ENCODE measurements at places on chromosomes 4 and X. TPM values are rescaled to one million over a fixed set of nuclear protein-coding genes. Genes with fewer than 3 reads are reported as not detected.

- H3K4me1 ChIP-seq = peaks cover 25% of the 10 kb centered on the region
- no peak for DNase-seq
- no peak overlapping the region for H3K27ac ChIP-seq
- no peaks in the 10 kb centered on the region for H3K36me3 ChIP-seq
- no peaks in the 10 kb centered on the region for H3K27me3 ChIP-seq
Observed at GRCh38 chr4:48343035-48343434, 1.7 kb downstream of the SLAIN2 start.

DNA sequence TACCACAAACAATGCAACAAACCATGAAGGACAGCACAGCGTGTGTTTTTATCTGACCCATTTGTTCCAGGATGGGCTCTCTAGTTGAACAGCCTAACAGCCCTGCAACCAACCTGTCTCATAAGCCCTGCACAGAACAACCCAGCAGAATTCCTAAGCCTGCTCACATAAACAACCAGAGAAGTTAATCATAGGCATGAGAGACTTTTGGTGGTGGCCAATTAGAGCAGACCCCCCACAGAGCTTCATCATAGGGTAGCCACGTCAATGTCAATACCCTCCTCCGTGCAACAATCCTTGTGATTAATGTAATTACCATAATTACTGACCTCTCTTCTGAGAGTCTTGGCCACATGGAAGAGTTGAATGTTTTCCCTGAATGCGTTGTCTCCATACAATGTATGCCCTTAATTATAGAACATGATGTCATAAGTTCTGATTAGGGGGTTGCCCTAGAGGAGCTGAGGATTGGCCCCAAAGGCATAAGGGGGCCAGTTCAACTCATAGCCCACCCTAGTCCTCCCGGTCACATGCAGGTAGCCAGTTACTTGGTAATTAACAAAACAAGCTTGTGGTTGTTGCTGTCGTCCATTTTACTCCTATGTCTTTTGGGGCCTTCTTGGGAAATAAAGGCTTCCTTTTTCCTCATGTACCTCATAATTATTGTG, 92.7 kb downstream of the SYNPO2 start:
- no peaks in the 10 kb centered on the region for H3K36me3 ChIP-seq
- no peak for DNase-seq
- peaks cover 18% of the 10 kb centered on the region for H3K4me1 ChIP-seq
- H3K4me3 ChIP-seq = no peak overlapping the region

GSPT2 gene
- total RNA-seq = 25.0 TPM

GRCh38 chrX:47214435-47215077, 3.9 kb upstream of the CDK16 start:
- H3K27ac ChIP-seq = no peak overlapping the region
- no peaks in the 10 kb centered on the region for H3K27me3 ChIP-seq
- H3K4me1 ChIP-seq = peaks cover 6% of the 10 kb centered on the region
- no peaks in the 10 kb centered on the region for H3K36me3 ChIP-seq

- no peak overlapping the region for H3K4me3 ChIP-seq
- no peak for DNase-seq
- H3K27ac ChIP-seq = no peak overlapping the region
- no peaks in the 10 kb centered on the region for H3K36me3 ChIP-seq
- H3K4me1 ChIP-seq = no peaks in the 10 kb centered on the region
Observed at GRCh38 chrX:149818652-149819051, 36.9 kb downstream of the MAGEA9 start.

DNA sequence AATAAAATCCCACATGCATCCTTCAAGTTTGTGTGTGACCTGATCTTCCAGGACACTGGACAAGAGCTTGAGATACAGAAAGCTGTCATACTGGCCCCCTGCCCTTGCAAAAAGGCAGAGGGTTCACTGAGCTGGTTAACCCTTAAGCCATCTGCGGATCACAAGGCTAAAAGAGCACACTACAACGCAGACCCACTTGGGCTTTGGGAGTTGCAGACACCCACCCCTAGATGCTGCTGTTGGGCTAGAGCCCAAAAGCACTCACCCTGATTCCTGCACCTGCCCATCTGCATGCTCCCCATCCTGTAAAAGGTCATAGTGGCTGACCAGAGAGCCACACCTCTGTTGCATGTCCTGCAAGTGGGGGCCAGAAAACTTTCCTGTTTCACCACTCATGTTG, 51.1 kb downstream of the TXK start:
- no peaks in the 10 kb centered on the region for H3K36me3 ChIP-seq
- no peak for DNase-seq
- H3K4me3 ChIP-seq = no peak overlapping the region
- no peaks in the 10 kb centered on the region for H3K4me1 ChIP-seq
- no peak overlapping the region for H3K27ac ChIP-seq
- no peaks in the 10 kb centered on the region for H3K27me3 ChIP-seq
